Activated CD4-positive, alpha-beta T cell treated with anti-CD3 and anti-CD28 coated beads, Interleukin-2, amount 50 U/mL, for 48 hours (primary cell): ENCODE measurements at places on chromosomes 4 and X.

- DNase-seq, result no peak
Observed at GRCh38 chr4:48930654-48931053, 24.1 kb upstream of the OCIAD2 start.

- no peak for DNase-seq
Observed at GRCh38 chrX:56786889-56787733, 58.1 kb downstream of the NBDY start.

- DNase-seq, result no peak
Observed at GRCh38 chr4:64715741-64716140, 306.5 kb upstream of the TECRL start.

GRCh38 chr4:135382280-135382959 is 1180.8 kb upstream of the PABPC4L start:
- no peak for DNase-seq

- DNase-seq, result no peak
Observed at GRCh38 chr4:14855719-14856061, 146.6 kb upstream of the CPEB2 start.

- DNase-seq, result no peak
Observed at GRCh38 chr4:147365396-147365795, 115.5 kb upstream of the EDNRA start.

GRCh38 chr4:47531954-47532321 is 46.9 kb downstream of the ATP10D start:
- no peak for DNase-seq

DNA sequence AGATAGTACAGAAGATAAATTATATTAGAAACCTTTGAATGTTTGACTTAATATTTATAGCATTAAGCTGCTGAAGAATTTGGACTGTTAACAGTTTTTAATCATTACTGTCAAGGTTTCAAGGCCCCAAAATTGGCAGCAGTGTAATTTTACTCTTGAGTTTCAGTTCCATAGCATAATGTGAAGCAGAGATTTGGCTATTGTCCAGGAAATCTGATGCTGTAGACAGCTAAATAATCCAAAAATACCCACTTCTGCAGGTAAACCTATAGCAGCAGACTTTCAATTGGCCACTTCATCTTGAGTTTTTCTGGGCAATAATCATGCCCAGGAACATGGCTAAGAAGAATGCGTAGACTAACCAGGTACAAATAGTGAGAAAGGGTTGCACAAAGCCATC is 85.0 kb downstream of the RCHY1 start:
- DNase-seq, result no peak

DNA sequence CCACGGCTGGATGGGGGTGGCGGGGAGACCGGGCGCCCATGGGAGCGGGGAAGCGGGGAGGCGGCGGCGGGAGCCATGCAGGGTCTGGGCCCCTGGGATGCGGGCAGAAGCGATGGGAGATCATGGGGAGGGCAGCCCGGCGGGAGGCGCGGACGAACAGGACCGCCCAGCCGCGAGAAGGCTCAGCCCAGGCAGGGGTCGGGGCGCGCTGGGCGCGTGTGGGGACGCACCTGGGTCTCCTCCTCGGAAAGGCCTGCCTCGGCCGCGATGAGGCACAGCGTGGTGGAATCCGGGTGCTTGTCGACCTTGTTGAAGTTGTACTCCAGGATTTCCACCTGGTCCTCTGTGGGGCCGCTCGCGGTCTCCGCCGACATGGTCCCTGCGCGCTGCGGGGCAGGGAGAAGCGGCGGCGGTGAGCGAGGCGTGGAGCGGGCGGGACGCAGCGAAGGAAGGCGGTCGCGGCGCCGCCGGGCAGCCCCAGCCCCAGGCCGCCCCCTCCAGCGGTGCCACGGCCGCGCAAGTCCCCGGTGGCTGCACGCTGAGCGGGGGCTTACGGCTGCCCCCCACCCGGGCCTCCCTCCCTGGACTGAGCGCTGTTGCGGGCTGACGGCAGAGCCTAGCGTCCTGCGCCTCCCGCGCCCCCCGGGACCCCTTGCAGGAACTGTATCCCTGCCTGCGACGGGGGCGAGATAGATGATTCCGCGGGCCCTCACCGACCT is 25.3 kb downstream of the HOPX start:
- DNase-seq, result no peak

DNA sequence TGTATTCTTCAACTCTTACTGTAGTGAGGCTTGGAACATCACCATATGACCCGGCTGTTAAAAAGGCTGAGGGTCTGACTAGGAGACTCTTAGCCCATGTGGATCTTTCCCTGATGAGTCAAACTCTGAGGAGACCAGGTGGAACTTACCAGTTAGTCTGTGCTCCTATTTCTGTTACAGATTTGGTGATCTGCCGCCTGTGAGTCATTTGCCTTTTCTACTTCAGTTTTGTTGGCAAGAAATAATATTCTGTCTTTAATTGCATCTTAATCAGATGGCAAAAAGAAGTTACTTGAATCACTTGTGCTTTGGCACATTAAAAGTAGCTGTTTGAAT is 48.4 kb downstream of the MTM1 start:
- no peak for DNase-seq

- DNase-seq, result no peak
Observed at GRCh38 chrX:54810532-54810931, 3.0 kb downstream of the MAGED2 start.

DNA sequence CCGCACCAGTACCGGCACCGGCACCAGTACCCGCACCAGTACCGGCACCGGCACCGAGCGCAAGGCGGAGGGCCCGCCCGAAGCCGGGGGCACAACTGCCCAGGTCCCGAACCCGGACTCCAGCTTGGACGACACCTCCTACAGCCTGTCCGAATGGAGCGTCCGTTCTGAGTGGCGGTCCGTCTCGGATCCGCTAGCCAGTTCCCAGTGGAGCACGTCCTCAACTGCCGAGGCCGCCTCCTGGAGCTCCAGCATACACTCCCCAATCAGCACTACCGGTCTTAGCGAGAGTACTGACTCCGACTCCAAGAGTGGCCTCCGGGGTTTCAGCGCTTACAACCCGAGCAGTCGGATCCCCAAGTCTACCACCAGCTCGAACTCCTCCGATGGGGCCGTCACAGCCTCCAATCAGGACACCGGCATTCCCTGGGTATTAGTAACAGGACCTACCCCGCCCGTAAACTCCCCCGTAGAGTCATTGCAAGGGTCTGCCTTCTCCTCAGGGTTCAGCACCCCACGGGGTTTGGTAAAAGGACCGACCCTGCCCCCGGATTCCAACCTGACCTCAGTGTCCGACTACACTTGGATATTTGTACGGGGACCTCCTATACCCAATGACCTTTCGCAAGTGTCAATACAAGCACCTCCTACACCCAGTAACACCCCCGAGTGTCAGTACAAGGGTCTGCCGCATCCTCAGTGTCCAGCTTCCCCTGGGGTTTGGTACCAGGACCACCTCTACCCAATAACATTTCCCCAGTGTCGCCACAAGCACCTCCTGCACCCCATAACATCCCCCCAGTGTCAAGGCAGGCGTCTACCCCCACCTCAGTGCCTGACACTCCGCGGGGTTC is 721 bp upstream of the MAOA start:
- DNase-seq, result peak; percentile 32

GRCh38 chr4:168361365-168362024 is 42.9 kb upstream of the DDX60 start:
- DNase-seq, result no peak

DNA sequence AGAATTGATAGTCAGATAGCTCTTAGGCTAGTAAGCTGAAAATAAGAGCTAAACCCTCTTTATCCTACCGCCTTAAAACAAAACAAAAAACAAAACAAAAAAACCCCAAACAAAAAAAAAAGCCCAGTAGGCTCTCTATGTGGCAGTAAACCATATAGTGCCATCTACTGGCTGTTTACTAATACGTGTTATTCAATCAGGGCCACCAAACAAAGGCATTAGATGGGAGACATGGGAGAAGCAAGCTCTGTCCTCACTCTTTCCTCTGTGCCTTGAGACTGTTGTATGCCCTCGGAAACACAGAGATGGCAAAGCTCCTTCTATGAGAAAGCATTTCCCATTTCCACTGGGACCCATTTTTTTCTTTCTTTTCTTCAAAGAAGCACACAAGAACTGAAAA is 148.8 kb upstream of the MID1 start:
- no peak for DNase-seq

- DNase-seq, result no peak
Observed at GRCh38 chrX:105552395-105552794, 269.9 kb upstream of the NRK start.

GRCh38 chr4:96593422-96593821 is 753.5 kb downstream of the PDHA2 start:
- no peak for DNase-seq

GRCh38 chr4:174437324-174437723 is 85.0 kb downstream of the HPGD start:
- DNase-seq, result no peak

DNA sequence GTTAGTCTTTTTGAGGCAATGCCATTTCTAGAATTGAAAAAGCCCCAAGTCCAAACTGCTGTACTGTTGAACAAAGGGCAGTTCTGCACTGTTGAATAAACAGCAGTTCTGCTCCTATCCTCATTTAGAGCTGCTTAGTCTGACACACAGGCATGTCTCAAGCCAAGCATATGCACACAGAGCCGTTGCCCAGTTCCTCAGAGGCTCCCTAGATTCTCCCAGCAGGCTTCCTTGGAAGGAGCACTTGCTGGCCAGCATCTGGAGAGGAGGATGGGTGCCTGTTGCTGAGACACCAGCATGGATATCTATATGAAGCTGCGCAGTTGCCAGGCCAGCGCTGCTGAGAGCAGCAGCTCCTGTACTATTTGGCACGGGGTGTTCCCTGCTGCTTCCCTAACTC is 138.3 kb upstream of the USP38 start:
- DNase-seq, result no peak

GRCh38 chr4:37590016-37590415 is 96.2 kb downstream of the RELL1 start:
- DNase-seq, result no peak
